GM19239 (cell line): ENCODE measurements at places on chromosomes 1 and 21.

DNA sequence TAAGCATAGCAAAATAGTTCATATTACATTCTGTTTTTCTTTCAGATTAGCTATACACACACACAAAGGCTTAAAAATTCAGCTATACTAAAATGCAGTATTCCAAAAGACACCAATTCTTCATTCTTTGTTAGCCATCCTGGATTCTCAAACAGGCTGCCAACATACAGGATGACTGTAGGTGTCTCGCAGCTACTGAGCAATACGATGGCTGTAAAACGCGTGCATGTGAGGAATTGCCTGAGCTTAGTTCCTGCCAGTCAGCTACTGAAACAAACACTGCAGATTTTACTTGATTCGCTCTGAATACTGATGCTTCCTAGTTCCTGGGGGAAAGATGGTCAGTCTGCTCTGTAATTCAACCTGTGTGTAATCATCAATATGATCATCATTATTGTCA is 24.7 kb upstream of the HMGN1 start:
- no peak for DNase-seq

GRCh38 chr21:45448810-45449657 is 44.1 kb downstream of the COL18A1 start:
- DNase-seq, result no peak

- DNase-seq, result no peak
These were observed 22.4 kb upstream of the DR1 start for GRCh38 chr1:93323185-93323820.

DNA sequence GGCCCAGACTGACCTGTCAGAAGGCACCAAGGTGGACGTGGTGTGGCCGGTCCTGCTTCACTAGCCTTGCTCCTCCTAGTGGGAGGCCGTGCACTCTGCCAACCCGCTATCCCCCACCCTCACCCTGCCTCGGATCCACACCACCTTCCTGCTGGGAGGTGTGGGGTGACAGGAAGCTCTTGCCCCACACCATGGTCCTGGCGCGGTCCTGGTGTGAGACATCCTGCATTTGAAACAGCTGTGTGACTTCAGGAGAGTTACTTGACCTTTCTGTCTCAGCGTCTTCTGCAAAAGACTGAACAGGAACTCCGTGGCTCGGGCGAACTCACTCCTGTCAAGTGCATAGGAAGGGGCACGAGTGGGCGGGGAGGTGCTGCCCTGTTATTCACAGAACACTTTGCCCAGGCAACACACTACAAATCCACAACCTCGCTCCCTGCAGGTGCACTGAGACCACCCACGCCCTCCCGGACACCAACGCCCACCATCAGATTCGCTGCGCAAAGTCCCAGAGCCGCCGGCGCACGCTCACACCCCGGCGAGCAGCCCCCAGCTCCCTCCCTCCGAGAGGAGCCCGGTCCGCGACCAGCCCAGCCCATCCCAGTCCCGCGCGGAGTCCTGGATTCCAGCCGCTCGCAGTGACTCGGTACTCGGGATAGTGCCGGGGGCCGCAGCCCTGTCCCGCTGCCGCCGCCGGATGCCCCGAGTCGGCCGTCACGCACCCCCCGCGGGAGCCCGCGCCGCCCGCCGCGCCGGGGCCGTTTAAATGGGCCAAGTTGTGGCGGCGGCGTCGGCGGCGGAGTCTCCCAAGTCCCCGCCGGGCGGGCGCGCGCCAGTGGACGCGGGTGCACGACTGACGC is at the start of gene SAMD11:
SAMD11 (plus strand) TSS at position 793 of the 860 bp plus-strand sequence. CDS start 509 bp downstream, outside the sequence.
- no peak for DNase-seq

GRCh38 chr1:40648200-40648599 is 17.3 kb downstream of the RIMS3 start:
- no peak for DNase-seq

GRCh38 chr1:106926803-106927582 is 129.5 kb upstream of the PRMT6 start:
- no peak for DNase-seq

- DNase-seq, result no peak
These were observed 66.7 kb downstream of the BARHL2 start for GRCh38 chr1:90650401-90650800.

DNA sequence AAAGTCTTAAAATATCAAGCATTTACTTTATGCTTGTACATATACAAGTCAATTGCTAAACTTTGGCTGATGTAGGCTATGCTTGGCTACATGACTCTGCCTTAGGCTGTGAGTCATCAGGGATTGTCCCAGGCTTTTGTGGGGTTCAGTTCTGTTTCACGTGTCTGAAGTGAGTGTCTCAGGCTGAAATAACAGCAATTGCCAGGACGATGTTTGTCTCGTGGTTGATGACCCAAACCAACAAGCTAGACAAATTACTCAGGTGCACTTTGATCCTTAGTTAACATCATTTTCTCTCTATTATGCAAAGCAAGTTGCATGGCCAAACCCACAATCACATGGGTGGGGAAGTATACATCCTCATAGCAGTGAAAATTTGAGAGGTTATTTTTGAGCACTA is 410.1 kb downstream of the BRINP3 start:
- no peak for DNase-seq

- DNase-seq, result no peak
These were observed 671 bp downstream of the HNRNPU start for GRCh38 chr1:244863491-244864252.

DNA sequence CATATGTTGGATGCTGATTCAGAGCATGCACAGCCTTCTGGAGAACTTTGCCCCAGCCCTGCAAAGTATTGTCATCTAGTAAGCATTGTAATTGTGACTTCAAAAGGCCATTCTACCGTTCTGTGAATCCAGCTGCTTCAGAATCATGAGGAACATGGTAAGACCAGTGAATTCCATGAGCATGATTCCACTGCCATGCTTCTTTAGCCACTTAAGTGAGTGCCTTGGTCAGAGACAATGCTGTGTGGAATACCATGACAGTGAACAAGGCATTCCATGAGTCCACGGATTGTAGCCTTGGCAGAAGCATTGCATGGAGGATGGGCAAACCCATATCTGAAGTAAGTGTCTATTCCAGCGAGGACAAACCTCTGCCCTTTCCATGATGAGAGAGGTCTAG is 123.7 kb downstream of the S1PR1 start:
- no peak for DNase-seq

- DNase-seq, result no peak
These were observed 30.9 kb downstream of the XPR1 start for GRCh38 chr1:180662709-180663108.

DNA sequence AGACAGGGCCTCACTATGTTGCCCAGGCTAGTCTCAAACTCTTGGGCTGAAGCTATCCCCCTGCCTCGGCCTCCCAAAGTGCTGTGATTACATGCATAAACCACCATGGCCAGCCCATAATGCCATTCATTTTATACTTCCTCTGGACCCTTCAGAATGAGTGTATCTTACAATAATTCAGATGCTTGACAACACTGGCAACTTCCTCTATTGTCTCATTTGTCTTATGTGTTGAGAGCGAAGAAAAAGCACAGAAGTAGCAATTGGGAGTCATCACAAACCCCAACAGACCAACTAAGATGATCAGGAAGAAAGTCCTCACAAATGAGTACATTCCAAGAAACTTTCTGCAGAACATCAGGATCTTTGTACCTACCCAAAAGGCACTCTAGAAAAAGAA is 191.9 kb downstream of the RERE start:
- DNase-seq, result no peak
